Lower lobe of right lung (tissue), 2 donors: ENCODE measurements at places on chromosomes 6 and 20.
A peak's percentile ranks its signal among the peaks of the same experiment; 100 is the strongest.

GRCh38 chr20:13791540-13792459, 7.0 kb downstream of the NDUFAF5 start:
- DNase-seq: no peak

GRCh38 chr6:135481783-135482369, 15.7 kb downstream of the AHI1 start:
- DNase-seq: no peak

DNA sequence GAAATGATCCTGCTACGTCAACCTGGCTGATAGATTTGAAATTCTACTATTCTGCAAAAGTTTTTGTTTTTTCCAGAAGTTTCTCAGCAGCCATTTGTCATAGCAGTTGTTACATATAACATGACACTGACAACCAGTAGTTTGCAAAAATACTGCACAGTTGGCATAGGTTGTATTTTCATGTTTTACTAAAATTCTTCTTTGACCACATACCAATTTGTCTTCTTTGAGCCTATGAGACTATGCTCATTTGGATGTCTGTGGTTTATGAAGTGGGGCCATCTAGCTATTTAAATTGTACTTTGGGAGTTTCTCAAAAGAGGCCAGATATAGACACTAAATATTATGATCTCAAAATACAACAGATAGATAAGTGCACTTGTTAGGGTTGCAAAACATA, 104.9 kb upstream of the PREP start:
- DNase-seq: no peak

GRCh38 chr20:53943522-53944291, 126.7 kb downstream of the BCAS1 start:
- no peak for DNase-seq

DNA sequence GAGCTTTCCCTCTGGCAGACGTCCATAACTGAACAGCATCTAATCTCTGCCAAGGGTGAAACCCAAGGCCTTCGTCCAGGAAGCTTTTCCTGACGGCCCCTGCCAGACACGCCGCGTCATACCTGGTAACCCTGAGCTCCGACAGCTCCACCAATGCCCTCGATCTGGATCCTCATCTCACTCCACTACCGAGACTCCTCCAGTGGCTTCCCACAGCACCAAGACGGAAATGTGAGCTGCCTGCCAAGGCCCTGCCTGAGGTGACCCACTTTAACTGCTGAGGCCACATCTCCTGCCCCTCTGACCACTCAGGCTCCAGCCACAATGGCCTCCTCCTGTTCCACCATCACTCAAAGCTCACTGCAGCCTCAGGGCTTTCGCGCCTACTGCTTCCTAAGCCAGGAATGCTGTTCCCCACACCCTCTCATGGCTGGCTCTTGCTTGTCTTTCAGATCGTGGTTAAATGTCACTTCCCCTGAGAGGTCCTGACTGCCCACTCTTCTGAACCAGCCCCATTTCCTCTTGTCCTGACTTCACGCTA, 143.2 kb downstream of the PREX1 start:
- DNase-seq: peak; percentile 38

DNA sequence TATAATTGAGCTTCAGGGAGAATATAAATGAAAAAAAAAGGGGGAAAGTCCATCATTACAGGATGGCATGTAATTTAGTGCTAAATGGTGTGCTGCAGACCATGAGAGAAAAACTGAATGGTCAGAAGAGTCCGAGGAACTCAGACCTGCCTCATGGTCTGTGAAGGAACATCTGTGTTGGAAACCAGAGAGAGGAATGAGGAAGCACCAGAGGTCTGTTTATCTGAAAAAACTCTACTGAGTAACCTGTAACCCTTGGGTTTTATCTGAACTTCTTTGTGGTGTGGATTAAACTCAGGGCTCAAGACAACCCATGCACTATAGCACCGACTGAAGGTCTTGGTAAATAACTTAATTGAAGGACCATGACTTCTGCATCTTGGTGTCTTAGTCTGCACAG, 108.1 kb downstream of the RNF144B start:
- DNase-seq: no peak
